ENCODE measurements at places on chromosomes 1 and 21.

GRCh38 chr1:212070720-212071302 lies 35.3 kb downstream of the DTL start:
- DNase-seq: peak; percentile 41

DNA sequence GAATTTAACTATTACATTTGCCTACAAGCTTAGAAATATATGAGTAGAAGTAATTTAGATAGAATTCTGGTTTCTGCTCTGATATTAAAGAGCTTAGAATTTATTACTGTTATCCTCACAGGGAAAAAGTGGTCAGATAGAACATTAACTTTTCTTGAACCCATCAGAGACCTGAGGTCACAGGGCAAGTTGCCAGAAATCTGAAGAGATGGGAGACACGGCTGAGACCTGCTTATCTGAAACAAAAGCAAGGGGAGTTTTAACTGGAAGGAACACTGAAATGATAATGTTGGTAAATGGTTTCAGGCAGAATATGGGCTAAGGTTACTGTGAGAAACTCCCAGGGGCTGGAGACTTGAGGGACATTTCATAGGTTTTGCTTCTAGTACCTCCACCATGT lies 28.0 kb upstream of the USP25 start:
- no peak for DNase-seq

GRCh38 chr21:36554411-36555157 lies 74.7 kb upstream of the CLDN14 start:
- no peak for DNase-seq

DNA sequence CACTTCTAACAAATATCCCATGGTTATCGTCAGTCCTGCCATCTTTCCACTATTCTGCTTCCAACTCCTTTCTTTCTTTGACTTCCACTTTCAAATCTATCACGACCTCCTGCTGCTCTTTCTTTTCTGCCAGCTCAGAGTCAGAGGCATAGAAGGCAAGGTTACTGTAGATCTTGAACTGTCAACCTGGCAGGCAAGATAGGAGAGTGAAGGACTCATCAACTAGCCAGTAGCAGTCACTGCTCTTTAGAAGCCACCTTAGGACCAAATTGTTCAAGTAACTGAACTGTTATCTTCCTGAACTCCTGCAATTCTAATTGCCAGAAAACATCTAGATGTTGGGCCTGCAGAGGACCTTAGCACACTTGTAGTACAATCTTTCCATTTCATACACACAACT lies 13.1 kb upstream of the FCER1A start:
- DNase-seq: no peak

- DNase-seq: no peak
Observed at GRCh38 chr1:38138498-38139233, 92.1 kb upstream of the POU3F1 start.

DNA sequence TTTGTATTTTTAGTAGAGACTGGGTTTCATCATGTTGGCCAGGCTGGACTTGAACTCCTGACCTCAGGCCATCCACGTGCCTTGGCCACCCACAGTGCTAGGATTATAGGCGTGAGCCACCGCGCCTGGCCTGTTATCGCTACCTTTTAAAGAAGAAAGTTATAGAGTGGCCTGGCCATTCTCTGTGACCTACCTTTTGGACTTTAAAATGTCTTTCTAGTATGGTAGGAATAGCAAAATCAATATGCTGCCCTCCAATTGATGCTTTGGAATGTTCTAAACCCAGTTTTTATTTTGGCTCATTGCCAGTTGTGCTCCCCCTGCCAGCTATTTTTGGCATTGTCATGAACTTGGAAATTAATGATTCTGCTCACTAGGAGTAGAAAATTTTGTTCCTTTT lies 19.9 kb downstream of the HIPK1 start:
- DNase-seq: no peak

GRCh38 chr1:88276163-88276562 lies 407.9 kb upstream of the PKN2 start:
- DNase-seq: no peak

GRCh38 chr1:113031171-113031933 lies 41.6 kb upstream of the LRIG2 start:
- DNase-seq: no peak

All from D341Med (cell line).